ENCODE measurements at places on chromosomes 2 and 18.

DNA sequence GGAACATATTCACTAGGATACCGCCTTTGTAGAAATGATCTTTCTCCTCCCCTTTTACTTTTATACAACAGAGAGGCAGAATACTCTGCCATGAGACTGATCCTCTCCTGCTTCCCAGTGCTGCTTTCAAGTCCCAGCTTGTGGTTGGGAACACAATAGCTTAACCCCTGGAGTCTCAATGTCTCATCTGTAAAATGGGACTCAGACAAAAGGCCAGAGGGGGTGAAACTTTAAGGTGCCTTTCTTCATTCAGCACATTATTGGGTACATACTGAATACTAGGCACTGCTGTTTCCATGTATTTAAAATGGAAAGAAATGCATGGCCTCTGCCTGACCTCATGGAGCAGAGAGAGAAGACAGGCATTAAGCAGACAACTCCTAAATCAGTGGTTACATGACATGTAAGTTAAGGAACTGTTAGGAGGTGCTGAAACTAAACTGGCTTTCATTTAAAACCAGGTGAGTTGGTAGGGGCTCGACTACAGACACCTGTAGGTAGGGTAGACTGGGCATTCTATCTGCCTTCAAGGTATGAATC lies 53.8 kb downstream of the MAP4K4 start:
- no peak for DNase-seq

- DNase-seq = no peak
Observed at GRCh38 chr2:158743879-158744278, 51.2 kb upstream of the DAPL1 start.

- no peak for DNase-seq
Observed at GRCh38 chr18:9708434-9709303, 568 bp downstream of the RAB31 start.

DNA sequence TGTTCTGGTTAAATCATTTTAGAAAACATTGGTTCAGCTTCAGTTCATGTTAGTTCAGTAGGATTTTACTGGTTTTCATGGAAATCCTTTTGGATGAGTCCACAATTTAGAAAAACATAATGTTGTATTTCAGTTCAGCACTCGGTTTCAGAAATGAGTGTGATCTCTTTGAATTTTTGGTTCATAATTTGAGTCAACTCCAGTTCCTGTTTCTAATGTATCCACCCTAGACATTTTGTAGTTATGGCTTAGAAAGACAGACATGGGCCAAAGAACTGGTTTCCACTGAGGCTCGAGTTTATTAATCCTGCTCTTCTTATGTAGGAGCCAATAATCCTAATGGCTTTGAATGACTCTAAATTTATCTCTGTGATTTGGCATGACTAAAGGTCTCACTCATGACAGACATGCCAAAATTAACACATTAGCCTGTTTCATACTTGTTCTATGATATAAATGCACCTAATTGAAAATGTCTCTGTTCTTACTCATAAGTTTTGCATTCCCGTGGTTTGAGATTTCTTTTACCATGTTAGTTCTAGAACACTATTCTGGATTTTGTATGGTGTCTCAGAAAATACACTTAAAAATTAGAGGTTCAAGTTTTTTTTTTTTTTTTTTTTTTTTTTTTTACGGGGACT lies 82.3 kb upstream of the SPRED2 start:
- no peak for DNase-seq

DNA sequence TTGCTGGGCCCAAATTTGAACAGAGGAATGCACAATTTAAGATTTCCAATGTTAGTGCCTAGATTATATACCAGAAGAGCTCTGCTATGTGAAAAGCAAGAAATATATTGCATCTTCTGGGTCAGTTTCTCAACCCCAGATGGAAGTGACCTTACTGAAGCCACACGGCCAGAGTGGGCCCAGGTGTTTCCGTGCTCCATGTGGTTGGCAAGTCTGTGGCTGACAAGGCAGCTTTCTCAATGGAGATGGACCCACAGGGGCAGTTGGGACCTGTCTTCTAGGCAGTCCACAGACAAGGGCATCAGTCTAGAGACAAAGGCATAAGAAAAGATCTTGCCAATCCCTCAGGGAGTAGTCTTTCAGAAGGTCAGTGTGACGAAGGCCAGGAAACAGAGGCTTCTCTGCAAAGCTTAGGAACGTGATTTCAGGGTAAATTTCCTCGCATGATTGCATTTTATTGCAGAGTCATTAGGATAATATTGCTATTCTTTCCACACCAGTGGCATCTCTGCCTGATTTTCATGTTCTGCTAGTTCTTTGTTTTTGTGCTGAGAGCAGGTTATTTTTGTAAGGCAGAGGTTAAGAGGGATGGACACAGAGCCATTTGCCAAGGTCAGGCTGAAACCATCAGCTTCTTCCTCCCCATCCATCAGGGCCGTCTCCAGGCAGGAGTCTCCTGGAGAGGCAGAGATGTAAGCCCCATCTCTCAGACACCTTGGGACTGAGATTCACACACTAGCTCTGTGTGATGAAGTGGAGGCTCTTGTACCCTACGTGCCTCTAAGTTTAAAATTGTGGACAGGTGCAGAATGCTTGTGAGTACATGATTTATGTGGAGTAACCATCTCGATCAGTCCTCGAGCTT lies 202.1 kb downstream of the ANKRD30B start:
- no peak for DNase-seq

DNA sequence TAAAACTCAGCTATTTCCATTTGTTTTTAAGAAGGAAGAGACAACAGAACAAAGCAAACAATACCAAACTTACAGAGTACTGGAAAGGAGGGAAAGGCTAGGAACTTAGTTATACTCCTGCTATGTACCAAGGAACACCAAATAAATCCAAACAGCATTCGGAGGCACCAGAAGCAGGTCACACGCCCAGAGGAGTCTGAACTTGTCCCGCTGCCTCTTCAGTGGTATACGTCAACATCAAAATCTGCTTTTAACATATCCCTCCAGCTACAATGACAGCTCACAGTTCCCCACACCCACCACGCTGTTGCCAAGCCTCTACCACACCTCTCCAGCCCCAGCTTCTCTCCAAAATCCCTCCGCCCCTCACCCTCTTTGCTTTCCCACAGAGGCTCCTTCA lies 17.3 kb downstream of the C2orf76 start:
- no peak for DNase-seq
